ENCODE measurements at places on chromosomes 7 and 10. TPM values are rescaled to one million over a fixed set of nuclear protein-coding genes. Genes with fewer than 3 reads are reported as not detected.

The CEP55 gene
- total RNA-seq = 104 TPM

The TAS2R4 gene
- total RNA-seq = 0.20 TPM

The AOAH gene
- not detected for total RNA-seq

The OR2A7 gene
- total RNA-seq = not detected

The DGKB gene
- not detected for total RNA-seq

The PTF1A gene
- total RNA-seq = not detected

The GCK gene
- total RNA-seq = not detected

The TMEM176A gene
- total RNA-seq = not detected

The CYP3A7 gene
- not detected for total RNA-seq

The GJD4 gene
- not detected for total RNA-seq

The HACD1 gene
- total RNA-seq = 46.9 TPM

The GOT1 gene
- 30.4 TPM for total RNA-seq

The LRRC18 gene
- total RNA-seq = not detected

The CHST12 gene
- total RNA-seq = 15.4 TPM

The CYP2C19 gene
- total RNA-seq = not detected

The STEAP2 gene
- total RNA-seq = 4.2 TPM

The AKR1D1 gene
- not detected for total RNA-seq

The OR13A1 gene
- not detected for total RNA-seq

The CPA5 gene
- total RNA-seq = not detected

The TMEM130 gene
- total RNA-seq = 0.52 TPM

The TDRD1 gene
- total RNA-seq = not detected

The ABCC2 gene
- 149 TPM for total RNA-seq

The SEMA3E gene
- total RNA-seq = 1.8 TPM

The HGF gene
- total RNA-seq = not detected

The OR2A12 gene
- not detected for total RNA-seq

The SPDYE16 gene
- not detected for total RNA-seq

The ADAM8 gene
- total RNA-seq = 3.3 TPM

The VSTM4 gene
- total RNA-seq = 0.39 TPM

The FZD8 gene
- 7.0 TPM for total RNA-seq

The KLF14 gene
- not detected for total RNA-seq

The ENTPD1 gene
- total RNA-seq = 0.17 TPM

All from A549 treated with ZK216348 at 1 μM for 4 hours (cell line).